ENCODE measurements at places on chromosomes 4 and X.

DNA sequence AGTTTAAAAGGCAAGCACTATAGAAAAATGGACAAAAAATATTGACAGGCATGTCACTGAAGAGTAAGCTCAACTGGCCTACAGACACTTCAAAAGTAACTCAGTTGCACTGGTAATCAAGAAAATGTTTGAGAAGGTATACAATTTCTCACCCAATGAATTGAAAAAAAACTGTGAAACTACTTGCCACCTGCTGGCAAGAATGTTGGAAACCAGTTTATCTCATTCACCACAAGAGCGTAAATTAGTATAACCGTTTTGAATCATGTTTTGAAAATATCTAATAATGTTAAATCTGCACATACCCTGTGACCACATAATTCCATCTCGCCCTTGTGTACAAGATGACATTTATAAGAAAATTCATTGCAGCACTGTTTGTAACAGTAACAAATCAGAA, 31.7 kb downstream of the TXK start:
- DNase-seq = no peak

GRCh38 chr4:25949173-25949748, 35.2 kb downstream of the SMIM20 start:
- no peak for DNase-seq

- DNase-seq = no peak
Measured at GRCh38 chr4:182185491-182185890, 57.7 kb upstream of the TENM3 start.

- DNase-seq = no peak
Measured at GRCh38 chr4:74397748-74398426, 32.9 kb downstream of the EREG start.

GRCh38 chr4:16140879-16141249, 57.0 kb upstream of the PROM1 start:
- DNase-seq = no peak

GRCh38 chrX:119899125-119899524, 3.4 kb downstream of the AKAP14 start:
- no peak for DNase-seq

- DNase-seq = no peak
Measured at GRCh38 chrX:80246271-80246670, 174.0 kb upstream of the TENT5D start.

DNA sequence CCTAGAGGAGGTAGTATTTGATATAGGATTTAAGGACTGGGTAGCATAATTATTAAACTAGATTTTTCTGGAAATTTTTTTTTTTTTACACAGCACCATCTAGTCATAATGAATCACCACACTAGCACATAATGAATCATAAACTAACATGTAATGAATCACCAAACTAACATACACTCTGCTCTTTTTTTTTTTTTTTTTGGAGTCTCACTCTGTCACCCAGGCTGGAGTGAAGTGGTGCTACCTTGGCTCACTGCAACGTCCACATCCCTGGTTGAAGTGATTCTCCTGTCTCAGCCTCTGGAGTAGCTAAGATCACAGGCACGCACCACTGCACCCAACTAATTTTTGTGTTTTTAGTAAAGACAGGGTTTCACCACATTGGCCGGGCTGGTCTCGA, 92.5 kb downstream of the FAM13A start:
- DNase-seq = no peak

DNA sequence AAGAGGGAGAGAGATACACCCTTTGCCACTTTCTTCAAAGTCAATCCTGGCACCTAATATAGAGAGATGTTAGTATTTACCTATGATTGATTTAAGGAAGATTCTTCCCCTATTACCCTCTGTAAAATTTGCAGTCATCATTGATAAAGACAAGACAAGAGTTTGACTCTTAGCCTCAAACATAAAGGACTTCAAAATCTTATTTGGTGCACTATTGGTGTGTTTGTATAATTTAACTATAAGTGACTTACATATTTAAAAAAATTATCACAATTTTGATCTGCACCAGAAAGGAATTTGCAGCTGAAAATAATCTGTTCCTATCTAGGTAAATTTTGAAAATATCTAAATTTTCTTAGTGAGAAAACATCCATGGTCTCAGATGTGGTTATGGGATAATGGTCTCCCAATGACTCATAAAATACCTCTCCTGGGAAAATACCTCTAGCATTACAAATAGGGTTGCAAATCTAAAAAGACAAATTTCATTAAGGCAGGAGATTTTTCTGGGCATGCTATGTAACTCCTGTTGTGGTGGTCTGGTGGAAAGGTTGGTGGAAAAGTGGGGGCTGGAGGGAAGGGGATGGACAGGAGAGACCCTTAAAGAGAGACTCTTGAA, 173.6 kb upstream of the MED14 start:
- no peak for DNase-seq

- no peak for DNase-seq
Measured at GRCh38 chr4:180521181-180521580, 1722.0 kb upstream of the TENM3 start.

GRCh38 chrX:145843146-145843904, 25.7 kb downstream of the SLITRK2 start:
- DNase-seq = no peak

DNA sequence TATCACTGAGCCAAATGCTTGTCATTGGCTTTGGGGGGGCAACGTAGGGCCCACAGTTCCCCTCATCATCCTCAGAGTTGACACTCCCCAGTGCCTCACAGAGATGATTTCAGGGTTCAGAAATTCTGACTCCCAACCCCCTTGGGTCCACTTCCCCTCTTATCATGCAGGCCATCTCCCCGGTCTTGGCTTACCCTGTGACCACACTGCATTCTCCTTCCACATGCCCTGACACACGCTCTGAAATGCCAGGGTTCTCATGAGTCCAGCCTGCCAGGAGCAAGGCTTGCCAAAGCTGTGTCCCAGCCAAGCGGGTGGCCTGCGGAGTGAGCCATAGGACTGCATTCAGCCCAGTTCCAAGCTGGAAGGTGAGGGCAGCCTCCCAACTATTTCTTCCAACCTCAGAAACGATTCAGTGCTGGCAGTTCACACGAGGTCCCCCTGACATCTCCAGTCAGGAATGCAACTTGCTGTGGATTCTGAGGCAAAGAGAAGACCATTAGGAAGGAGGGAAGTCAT, 101.2 kb downstream of the SMIM20 start:
- DNase-seq = no peak

- no peak for DNase-seq
Measured at GRCh38 chrX:21730026-21730425, 27.9 kb downstream of the SMPX start.

DNA sequence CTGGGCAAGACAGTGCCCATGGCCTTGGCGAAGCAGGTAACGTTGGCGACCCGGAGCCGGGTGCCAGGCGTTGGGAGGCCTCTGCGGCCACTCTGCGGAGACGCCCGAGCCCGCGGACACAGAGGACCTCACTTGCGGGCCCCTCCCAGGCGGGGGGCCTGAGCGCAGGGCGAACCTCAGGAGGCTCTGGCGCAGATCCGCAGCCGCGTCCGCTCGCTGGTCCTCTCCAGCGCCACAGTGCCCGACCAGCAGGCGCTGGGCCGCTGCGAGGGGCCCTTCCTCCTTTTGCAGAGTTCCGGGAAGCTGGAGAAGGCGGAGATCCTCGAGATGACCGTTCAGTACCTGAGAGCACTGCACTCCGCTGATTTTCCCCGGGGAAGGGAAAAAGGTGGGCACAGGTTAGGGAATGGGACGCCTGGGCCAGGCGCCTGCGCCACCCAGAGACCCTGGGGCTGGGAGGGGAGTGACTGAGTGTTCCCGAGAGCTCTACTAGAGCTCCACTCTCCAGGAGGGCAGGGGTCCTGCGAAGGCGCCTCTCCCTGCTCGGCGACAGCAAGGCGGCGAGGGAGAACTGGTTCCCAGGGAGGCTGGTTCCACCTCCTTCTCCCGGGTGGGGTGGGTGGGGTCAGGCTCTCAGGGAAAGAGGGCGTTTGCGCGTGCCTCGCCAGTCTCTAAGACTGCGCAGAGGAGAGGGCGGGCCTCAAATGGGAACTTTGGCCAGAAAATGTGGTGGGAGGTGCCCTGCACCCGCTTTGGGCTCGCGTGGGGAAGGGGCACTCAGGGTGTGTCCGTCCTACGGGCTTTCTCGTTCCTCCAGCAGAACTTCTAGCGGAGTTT, 1.4 kb downstream of the HELT start:
- no peak for DNase-seq

- DNase-seq = no peak
Measured at GRCh38 chr4:105878668-105879067, 16.6 kb upstream of the NPNT start.

DNA sequence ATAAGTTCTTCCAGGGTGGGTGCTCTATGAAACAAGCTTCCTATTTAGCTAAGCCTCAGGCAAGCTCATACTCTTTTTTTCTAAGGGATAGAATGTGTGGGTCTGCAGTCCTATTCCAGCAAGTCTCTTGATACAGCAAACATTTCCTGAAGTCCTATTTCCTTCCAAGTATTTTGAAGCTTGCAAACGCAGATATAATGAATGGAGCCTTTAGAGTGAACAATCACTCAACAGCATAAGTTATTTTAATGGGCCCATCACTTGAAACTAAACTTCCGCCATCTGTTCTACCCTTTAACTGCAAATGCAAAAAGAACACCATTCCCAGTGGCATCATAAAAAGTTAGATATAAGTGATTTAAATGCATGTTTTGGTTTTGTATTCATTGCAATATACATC, 108.3 kb upstream of the TAPT1 start:
- no peak for DNase-seq

DNA sequence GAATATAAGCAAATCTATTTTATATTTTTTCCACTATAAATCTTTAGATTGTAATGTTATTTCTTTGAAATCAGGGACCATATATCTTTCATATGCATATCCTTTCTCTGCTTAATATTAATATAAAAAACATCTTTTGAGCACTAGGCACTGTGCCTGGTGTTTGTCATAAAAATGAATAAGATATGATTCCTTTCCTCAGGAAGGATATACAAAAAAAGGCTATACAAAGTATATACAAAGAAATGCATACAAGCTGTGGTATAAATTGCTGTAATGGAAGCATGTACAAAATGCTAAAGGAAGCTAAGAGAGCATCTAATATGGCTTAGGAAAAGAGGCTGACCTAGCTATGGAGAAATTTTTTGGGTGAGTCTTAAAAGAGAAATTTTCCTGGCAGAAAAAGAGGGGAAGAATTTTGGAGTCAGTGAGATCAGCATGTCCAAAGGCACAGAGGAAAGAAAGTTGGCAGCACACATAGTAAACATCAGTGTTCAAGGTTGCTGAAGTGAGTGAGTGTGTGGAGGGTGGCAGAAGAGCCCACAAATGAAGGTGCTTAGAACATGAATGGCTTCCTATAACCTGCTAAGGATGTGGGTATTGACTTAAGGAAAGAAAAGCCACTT, 500.0 kb downstream of the SPRY1 start:
- DNase-seq = no peak

DNA sequence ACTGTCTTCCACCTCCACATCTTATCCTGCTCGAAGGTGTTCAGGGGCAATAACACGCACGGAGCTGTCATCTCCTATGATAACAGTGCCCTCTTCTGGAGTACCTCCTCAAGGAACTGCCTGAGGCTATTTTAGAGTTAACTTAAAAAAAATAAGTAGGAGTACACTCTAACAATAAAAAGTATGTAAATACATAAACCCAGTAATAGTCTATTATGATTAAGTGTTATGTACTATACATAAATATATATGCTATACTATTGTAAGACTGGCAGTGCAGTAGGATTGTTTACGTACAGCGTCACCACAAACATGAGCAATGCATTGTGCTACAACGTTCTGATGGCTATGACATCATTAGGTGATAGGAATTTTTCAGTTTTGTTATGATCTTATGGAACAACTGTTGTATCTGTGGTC, 34.5 kb upstream of the TLR2 start:
- no peak for DNase-seq

DNA sequence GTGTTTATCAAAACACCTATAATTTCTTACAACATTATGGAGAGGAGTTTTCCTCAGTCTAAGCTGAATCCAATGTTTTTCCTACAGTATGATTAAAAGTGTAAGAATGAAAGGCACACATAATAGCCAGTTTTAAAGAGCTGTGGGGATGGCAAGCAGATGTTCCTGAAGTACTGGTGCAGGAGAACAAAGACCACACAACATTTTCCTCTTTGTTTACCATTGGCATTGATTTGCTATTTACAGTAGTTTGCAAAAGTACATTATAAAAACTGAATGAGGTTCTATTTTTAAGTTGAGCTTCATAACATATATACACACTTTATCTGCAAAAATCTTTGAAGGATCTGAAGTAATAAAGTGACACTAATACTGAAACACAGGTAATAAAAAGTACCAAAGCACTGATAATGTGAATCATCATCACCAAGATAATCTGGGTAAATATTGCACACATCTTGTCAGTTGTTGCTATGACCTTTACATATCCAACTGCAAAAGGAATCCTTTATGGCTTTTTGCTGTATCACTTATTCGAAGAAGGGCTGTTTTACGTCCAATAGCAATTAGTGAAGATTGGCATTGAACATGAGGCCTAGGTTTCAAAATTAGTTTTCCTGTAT, 22.5 kb downstream of the TCEAL1 start:
- DNase-seq = no peak

- no peak for DNase-seq
Measured at GRCh38 chrX:149248073-149248625, 257.0 kb downstream of the IDS start.

- no peak for DNase-seq
Measured at GRCh38 chrX:146141221-146141620, 323.6 kb downstream of the SLITRK2 start.

DNA sequence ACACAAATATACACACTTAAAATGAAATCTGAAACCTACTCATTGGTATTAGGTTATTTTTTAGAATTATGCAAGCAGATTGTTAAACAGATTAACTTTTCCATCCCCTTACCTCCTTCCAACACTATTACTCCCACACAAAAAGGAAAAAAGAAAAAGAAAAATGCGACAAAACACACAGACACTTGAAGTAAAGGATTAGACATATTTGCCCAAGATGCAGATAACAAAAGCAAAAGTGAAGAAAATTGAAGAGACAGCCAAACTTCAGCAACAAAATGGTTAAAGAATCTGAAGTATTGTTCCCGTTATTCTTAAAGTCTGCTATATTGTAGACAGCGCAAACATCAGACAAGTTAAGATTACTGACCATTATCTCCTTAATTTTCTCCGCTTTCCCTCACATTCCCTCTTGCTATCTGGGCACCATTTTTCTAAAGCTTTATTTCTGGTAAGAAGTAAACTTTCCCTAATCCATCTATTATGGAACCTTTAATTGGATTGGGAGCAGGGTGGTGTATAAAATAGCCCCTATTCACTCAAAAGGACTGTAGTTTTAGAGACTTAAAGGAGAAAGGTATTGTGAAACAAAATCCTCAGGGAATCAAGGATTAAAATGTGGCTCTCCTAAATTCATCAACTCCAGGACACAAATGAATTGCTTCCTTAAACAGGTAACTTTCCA, 34.7 kb upstream of the MAB21L2 start:
- no peak for DNase-seq
